ENCODE measurements at places on chromosomes 13 and 19.

- DNase-seq, result no peak
These were observed 48.6 kb downstream of the PEPD start for GRCh38 chr19:33472691-33473652.

DNA sequence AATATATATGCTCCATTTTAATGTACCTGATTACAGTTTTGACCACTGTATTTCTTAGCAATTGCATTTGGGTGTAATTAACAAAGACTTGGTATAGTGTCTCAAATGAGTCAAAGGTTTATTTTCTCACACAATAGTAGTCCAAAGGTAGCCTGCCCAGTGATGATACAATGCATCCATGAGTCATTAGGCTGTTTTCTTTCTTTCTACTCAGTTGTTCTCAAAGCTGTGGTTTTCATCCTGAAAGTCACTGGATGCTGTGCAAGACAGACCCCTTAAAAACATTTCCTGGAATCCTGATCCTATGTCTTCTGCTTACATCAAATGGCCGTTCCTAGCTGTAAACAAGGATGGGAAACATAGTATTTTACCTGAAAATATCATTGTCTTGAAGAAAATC, 651.2 kb upstream of the MIR17HG start:
- no peak for DNase-seq

DNA sequence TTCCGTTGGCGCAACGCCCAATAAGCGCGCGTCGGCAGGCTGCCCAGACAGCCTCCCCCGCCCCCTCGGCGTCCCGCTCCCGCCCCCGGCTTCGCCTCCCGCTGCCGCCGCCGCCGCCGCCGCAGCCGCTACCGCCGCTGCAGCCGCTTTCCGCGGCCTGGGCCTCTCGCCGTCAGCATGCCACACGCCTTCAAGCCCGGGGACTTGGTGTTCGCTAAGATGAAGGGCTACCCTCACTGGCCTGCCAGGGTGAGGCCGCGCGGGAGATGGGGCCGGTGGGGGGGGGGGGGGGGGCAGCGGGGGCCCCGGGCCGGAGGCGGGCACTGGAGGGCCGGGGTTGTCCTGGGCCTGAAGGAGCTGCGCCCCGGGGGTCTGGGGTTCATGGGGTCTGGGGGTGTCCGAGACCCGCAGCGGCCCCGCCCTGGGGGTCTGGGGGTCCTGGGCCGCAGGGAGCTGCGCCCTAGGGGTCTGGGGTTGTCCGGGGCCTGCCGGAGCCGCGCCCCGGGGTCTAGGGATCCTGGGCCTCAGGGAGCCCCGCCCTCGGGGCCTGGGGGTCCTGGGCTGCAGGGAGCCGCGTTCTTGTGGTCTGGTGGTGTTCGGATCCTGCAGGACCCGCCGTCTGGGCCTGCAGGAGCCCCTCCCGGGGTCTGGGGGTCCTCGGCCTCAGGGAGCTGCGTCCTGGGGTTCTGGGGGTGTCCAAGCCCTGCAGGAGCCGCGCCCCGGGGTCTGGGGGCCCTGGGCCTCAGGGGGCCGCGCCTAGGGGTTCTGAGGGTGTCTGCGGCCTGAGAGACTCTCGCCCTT, at the start of gene HDGFL2:
TSS of gene HDGFL2 (plus strand) at position 124 of the 801 bp plus-strand sequence. CDS start at position 178, 54 bp downstream.
- no peak for DNase-seq

DNA sequence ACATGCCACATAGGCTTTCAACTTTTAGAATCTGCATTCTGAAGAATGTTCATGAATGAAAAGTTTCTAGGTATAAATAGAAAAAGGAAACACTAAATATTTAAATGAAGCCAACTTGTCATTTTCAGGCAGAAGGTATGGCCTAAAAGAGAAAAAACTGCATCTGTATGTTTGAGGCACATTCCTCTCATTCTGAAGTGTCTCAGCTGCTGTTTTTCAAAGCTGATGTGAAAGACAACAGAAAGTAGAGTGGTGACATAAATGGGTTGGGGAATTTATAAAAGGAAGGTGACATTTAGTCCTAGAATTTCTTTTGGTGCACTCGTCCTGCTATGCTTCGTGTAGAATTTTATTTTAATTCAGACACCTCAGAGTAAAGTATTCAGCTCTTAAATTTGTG, 539.6 kb upstream of the SLITRK5 start:
- no peak for DNase-seq

GRCh38 chr19:16296713-16297112, 27.9 kb upstream of the KLF2 start:
- DNase-seq, result no peak

DNA sequence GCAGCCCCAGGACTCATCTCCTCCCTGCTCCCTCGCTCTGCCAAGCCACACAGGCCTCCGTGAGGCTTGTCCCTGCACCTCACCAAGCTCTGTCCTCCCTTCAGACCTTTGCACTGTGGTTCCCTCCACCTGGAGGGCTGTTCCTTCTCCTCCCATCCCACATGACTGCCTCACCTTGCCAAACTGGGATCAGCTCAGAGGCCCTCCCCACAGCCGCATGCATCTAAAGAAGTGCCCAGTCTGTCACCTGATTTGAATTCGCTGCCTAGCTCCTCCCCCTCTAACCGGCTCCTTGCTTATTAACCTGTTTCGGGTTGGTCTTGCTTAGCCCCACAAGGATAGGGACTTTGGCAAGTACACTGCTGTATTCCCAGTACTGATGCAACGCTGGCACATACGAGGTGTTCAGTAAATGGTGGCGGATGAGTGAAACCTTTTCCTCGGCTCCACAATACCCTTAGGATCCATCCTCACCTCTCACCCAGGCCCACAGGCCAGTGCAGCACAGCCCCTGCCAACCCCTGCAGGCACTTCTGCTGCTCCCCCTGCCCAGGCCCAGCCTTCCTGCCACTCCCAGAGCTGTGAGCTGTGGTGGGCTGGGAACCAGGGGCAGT, 4.4 kb downstream of the AKT2 start:
- no peak for DNase-seq

- no peak for DNase-seq
These were observed 29.1 kb downstream of the CEBPG start for GRCh38 chr19:33402421-33403220.

GRCh38 chr13:85632526-85633195, 166.6 kb downstream of the SLITRK6 start:
- DNase-seq, result no peak

- DNase-seq, result no peak
These were observed 3.8 kb downstream of the ZIC2 start for GRCh38 chr13:99985241-99985874.

DNA sequence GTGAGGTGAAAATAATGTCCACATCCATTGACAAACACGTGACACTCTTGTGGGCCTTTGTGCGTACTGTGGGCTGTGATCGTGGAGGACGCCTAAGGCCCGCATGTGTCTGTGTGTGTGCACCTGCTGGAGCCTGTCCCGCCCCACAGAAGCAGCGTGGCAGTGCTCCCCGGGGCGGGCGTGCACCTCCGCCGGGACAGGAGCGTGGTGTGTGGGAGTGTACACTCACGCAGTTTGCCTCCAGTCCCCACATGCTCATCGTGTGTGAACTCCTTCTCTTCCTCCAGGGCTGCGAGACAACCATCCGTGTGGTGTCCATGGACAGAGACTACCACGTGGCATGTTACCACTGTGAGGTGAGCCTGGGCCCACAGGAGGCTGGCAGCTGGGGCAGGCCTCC, 13.9 kb downstream of the WTIP start:
- no peak for DNase-seq

DNA sequence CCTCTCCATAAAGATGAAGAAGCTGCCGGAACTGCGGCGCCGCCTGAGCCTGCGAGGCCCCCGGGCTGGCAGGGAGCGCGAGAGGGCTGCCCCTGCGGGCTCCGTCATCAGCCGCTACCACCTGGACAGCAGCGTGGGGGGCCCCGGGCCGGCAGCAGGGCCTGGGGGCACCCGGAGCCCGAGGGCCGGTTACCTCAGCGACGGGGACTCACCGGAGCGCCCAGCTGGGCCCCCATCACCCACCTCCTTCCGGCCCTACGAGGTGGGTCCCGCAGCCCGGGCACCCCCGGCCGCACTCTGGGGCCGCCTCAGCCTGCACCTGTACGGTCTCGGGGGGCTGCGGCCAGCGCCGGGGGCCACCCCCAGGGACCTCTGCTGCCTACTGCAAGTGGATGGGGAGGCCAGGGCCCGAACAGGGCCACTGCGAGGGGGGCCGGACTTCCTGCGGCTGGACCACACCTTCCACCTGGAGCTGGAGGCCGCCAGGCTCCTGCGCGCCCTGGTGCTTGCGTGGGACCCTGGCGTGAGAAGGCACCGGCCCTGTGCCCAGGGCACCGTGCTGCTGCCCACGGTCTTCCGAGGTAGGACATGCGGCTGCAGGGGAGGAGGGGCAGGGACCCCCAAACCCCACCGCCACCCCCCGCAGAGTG, 2.7 kb downstream of the SYDE1 start:
- DNase-seq, result no peak

DNA sequence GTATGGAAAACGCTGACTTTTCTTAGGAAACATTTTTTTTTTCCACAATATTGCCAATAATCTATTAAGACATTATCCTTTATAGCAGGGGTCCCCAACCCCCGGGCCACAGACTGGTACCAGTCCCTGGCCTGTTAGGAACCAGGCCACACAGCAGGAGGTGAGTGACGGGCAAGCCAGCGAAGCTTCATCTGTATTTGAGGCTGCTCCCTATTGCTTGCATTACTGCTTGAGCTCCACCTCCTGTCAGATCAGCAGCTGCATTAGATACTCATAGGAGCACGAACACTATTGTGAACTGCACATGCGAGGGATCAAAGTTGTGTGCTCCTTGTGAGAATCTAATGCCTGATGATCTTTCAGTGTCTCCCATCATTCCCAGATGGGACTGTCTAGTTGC, 793.7 kb downstream of the SLITRK5 start:
- DNase-seq, result no peak

DNA sequence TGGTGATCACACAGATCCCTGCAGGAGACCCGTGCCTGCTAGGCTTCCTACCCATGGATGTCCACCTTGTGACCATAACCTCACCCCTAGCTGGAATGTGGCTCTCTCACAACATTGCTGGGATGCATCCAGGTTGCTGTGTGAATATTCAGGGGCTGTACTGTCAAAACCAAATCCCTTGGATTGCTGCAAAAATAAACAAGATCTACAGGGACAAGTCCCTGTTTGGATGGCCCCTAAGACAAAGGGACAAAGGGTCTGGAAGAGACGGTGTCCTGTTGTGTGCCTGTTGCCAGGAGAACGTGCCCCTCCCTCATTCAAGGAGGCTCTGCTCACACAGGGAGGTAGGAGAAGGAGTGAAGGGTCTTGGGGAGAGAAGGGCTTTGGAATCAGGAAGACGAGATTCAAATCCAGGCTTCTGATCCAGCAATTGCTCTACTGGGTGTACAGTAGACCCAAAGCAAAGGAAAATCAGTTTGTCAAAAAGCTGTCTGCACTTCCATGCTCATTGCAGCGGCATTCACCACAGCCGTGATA, 89.2 kb upstream of the WASF3 start:
- no peak for DNase-seq

- no peak for DNase-seq
These were observed 96.7 kb upstream of the CLDN10 start for GRCh38 chr13:95455782-95456181.

DNA sequence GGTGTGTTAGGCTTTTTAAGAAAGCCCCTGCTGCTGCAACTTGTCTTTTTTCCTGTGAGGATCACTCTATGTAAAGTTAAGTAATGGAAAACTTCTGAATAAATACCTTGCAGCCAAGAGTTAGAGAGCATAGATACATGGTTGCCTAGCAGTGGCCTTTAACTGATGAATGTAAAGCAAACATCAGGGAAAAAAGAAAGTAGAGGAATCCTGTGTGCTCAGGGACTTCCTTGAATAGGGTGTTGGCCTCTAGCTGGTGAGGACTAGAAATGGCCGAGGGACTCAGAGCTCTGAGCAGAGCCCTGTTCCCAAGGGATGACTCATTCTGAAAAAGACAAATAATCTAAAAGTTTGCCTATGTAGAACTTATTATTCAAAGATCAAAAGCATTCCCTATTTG, 135.7 kb downstream of the MIPEP start:
- DNase-seq, result no peak

DNA sequence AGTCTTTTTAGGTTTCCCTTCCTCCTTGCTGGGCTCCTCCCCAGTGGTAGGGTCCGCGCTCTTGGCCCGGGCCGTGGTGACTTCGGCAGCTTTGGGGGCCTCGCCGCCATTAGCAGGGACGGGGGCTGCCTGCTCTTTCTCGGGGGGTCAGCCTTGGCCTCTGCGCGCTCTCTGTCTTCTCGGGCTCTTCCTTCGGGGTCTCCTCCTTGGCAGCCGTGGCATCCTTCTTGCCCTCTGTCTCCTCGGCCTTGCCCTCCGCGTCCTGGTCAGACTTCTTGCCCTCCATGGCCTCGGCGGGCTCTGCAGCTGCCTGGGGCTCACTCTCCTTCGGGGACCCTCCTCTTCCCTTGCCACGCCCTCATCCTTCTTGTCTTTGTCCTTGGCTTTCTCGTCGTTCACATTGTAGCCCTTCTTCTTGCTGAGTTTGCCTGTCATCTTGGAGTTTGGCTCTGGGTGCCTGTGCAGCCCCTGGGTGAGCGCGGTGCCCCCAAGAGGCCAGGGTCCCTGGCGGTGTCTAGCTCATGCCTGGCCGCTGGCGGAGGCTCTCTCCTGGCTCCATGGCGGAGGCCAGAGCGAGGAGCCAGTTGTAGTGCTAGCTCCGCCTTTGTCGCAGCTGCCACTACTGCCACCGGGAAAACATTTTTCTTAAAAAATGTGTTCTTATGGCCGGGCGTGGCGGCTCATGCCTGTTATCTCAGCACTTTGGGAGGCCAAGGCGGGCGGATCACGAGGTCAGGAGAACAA, 283.0 kb upstream of the SGCG start:
- no peak for DNase-seq

GRCh38 chr19:8336660-8337059, 6.4 kb downstream of the KANK3 start:
- DNase-seq, result no peak

- DNase-seq, result no peak
These were observed 3.1 kb upstream of the UBE2M start for GRCh38 chr19:58561373-58562121.

DNA sequence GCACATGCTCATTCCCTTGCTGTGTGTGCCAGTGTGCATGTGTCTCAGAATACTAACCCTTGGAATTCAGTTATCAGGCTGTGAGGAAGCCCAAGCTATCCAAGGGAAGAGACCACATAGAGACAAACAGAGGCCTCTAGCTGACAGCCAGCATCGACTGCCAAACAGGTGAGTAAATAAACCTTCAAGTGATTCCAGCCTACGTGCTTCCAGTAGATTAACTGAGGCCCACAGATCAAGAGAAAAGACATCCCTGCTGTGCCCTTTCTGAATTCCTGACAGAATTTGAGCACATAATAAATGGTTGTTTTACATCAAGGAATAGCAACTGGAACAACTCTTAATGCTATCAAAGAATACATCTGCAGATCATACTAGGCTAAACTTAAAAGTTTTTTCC, 17.5 kb downstream of the ZC3H13 start:
- no peak for DNase-seq

DNA sequence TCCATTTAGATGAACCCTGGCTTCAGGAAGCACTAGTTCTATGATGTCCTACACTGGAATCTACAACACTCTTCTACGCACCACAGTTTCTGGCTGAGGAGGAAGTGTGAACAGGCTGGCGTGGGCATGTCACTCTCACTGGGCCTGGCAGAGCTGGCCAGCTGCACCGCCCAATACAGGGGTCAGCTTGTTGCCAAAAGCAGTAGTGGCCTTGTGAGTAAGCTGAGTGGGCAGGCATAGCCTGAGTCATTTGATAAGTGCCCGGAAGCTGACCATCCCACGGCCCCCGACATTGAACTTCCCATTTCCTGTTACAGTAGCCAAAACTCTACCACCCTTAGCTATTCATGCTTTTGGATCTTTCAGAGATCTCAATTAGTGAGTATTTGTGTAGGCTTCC, 240.9 kb upstream of the SERP2 start:
- DNase-seq, result no peak

- no peak for DNase-seq
These were observed 289.9 kb downstream of the RFC3 start for GRCh38 chr13:34107806-34108205.

Data from effector CD4-positive, alpha-beta T cell (primary cell).